ENCODE measurements at places on chromosomes 2 and 18. TPM values are rescaled to one million over a fixed set of nuclear protein-coding genes. Genes with fewer than 3 reads are reported as not detected.

GRCh38 chr2:18531194-18531593 lies 29.3 kb downstream of the RDH14 start:
- no peak for DNase-seq

- no peak for DNase-seq
These were observed 112.2 kb upstream of the NCKAP5 start for GRCh38 chr2:133680343-133681049.

Gene POMC
- 9.0 TPM for total RNA-seq

- no peak for DNase-seq
These were observed 15.2 kb downstream of the LANCL1 start for GRCh38 chr2:210461401-210461800.

Gene TTL
- 45.8 TPM for total RNA-seq

Gene XPO1
- 297 TPM for total RNA-seq

- DNase-seq = no peak
These were observed 1050.7 kb upstream of the NRXN1 start for GRCh38 chr2:52082646-52083045.

Gene ACTG2
- 2.9 TPM for total RNA-seq

GRCh38 chr2:159204381-159205144 lies 81.9 kb downstream of the WDSUB1 start:
- DNase-seq = no peak

Gene FAP
- 142 TPM for total RNA-seq

Gene SIGLEC15
- 49.3 TPM for total RNA-seq

Data from RPMI7951 (cell line).